ENCODE measurements at places on chromosomes 16 and 17.

DNA sequence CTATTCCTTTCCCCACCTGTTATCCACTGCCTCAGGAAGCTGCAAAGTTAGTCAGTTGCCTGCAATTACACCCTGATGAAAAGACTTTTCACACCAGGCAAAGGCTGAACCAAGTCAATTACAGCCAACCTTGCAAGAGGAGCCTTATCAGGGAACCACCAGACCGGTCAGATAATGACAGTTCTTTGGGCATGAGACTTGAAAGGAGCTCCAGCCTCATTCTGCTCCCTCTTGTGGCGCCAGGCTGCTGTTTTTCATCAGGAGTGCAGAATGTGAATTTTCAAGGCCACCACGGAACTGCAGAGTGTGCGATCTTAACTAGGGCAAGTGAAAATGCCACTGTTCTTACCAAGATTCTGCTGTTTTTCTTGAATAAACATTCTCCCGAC lies 22.5 kb downstream of the DNAI2 start:
- no peak for DNase-seq

GRCh38 chr17:5705081-5705875 lies 121.0 kb upstream of the NLRP1 start:
- peak; percentile 24 for DNase-seq

DNA sequence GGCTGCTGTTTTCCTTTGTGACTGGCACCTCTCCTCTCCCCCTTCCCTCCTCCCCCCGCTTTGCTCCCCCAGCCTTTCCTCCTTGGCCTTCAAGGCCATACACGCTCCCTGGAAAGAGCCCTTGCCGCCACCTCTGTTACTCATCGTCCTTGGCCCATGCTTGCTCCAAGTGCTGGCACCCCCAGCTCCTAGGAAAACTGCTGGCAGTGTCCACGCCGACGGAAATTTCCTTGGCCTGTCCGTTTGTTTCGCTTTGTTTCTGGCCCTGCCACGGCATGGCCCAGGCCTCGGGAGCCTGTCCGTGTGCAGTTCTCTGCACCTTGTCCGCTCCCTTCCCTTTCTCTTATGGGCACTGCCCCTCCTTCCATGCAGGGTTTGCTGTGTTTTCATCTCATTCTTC lies 18.0 kb downstream of the CA5A start:
- no peak for DNase-seq

DNA sequence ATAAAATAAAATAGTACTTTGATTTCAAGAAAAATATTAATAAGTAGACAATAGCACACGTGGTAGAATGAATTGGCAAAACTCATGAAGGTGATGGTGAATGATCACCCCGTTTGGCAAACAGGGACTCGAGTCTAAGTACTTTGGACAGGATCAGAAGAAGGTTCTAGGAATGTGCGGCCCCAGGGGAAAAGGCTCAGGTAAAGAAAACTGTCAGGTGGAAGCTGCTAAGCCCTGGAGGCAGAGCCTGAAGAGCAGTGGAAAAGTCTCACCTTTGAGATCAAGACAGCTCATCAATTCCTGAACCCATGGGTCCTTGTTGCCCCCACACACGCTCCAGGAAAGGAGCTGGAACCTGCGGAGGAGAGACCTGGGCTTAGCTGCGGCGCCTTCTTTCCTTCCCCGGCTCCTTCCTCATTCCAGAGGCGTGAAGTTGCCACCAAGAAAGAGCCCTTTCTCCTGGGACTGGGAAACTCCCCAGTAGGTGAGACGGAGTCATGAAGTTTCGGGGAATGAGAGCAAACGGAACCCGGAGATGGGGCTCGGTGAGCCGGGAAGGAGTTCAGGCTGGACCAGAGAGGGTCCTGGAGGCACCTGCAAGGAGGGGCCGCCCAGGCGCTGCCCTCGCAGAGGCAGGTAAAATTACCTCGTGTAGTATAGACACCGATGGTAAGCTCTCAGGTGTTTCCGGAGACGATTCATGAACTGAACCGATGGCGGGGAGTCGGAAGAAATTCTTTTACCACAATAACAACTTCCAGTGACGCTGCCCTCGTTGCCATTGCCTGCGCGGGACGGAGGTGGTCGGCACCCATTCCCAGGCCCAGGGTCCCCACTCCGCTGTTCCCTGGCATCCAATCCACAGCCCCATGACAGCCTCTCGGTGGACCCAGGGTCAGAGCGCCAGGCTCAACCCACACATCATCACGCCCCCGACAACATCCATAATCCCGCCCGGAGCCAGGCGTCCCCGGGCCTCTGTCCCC lies 1.2 kb upstream of the ZMYND15 start:
- no peak for DNase-seq

DNA sequence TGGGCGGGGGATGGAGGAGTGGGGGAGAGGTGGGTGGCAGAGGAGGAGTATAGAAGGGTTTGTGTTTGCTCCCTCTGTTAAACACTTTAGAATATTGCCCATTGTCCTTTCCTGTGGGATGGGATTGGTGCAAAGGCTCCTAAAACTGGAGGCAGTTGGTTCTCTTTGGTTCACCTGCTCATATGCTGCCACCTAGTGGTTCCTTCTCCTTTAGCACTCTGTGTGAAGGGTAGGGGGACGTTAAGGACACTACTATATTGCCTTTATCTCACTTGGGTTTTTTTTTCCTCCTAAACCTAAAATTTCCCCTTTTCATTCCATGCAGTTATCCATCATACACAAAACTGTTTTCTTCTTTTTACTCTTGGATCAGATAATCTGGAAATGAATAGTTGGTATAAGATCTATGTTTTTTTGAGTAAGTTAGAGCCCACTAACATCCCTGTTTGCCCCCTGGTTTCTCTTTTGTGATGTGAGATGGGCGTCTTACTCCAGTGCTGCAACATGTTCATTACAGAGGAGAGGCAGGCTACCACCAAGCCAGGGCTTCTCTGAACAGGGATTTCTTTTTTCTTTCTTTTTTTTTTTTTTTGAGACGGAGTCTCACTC lies 23.8 kb downstream of the SNX11 start:
- DNase-seq, result peak; percentile 61

GRCh38 chr16:81745704-81746558 lies 33.2 kb upstream of the PLCG2 start:
- DNase-seq, result peak; percentile 80

DNA sequence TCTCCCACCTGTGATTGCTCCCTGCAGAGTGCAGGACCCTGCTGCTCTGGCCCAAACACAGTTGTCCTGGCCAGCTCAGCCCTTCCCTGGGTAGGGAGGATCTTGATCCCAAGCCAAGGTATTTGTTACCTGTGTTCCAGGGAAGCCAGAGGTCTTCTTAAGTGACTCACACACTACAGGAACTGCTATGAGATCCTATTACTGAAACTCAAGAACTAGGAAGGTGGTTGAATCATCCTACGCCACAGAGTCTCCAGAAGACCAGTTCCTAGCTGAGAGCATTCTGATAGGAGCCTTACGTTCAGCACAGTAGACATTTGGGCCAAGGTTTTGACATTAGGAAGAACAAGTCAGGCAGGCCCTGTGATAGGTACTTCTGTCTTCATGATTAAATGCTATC lies 12.0 kb downstream of the CHST6 start:
- DNase-seq, result no peak

- DNase-seq, result no peak
Observed at GRCh38 chr16:11038777-11039176, 94.4 kb downstream of the CLEC16A start.

Data from stimulated activated naive CD8-positive, alpha-beta T cell treated with anti-CD3 and anti-CD28 coated beads, Interleukin-15, Interleukin-2, amounts not matched to agents 100 U/mL and 50 U/mL, for 24 hours (primary cell).